ENCODE measurements at places on chromosomes 2 and 18.

GRCh38 chr18:22650247-22650646 is 232.5 kb upstream of the CTAGE1 start:
- DNase-seq, result no peak

DNA sequence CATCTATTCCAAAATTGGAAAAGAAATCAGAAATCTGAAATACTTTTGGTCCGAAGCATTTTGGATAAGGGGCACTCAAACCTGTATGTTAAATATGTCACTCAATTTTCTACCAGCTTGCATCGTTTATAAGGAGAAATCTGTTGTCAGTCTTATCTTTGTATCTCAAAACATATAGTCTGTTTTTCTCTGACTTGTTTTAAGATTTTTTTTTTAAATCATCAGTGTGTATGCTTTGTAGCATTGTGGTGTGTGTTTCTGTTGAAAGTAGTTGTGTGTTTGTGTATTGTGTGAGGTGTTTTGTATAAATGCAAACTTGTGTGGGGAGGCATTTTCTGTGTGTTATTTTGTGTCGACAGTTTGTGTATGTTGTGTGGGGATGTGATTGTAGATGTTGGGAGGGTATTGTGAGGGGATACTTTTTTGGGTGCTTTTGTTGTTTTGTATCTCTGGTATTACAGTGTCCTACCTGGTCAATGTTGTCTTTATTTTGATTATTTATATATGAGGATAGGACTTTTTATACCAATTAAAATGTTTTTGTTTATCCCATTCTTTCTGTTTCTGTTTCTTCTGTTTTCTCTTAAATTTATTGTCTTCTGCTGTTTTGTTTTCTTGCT is 30.9 kb downstream of the SMCHD1 start:
- no peak for DNase-seq

GRCh38 chr18:58288921-58289797 is 245.1 kb downstream of the NEDD4L start:
- peak; percentile 80 for DNase-seq

GRCh38 chr18:45463451-45463850 is 151.8 kb upstream of the SLC14A2 start:
- no peak for DNase-seq

- DNase-seq, result no peak
Measured at GRCh38 chr18:7079231-7079630, 38.4 kb downstream of the LAMA1 start.

GRCh38 chr2:199602896-199603717 is 145.4 kb upstream of the SATB2 start:
- DNase-seq, result no peak

- no peak for DNase-seq
Measured at GRCh38 chr2:236164925-236165841, 3.0 kb downstream of the GBX2 start.

GRCh38 chr2:11329776-11330175 is 14.7 kb downstream of the ROCK2 start:
- DNase-seq, result peak; percentile 52

DNA sequence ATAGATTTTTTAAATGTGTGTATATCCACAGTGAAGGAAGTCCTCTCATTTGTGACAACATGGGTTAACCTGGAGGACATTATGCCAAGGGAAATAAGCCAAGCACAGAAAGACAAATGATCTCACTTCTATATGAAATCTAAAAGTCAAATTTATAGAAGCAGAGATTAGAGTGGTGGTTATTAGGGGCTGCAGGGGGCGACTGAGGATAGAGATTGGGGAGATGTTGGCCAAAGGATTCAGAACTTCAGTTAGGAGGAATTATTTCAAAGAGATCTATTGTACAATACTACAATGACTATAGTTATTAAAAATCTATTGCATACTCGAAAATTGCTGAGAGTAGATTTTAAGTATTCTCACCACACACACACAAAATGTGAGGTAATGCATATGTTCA is 252.4 kb upstream of the SLC39A10 start:
- no peak for DNase-seq

DNA sequence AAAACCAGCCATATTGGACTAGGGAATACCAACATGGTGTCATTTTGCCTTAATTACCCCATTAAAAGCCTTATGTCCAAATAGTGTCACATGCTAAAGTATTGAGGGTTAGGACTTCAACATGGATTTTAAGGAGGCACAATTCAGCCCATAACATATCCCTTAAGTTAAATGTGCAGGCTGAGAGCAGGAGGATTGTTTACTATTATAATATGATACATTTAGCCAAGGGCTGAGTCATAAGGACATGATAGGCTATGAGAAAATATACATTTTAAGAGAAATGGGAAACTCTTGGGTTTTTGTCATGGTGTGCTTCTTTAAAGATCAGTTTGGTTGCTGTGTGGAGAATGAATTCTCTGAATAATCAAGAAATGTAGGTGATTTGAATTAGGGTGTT is 136.8 kb downstream of the RDH14 start:
- no peak for DNase-seq

- DNase-seq, result peak; percentile 44
Measured at GRCh38 chr2:219073413-219074129, 12.8 kb upstream of the IHH start.

DNA sequence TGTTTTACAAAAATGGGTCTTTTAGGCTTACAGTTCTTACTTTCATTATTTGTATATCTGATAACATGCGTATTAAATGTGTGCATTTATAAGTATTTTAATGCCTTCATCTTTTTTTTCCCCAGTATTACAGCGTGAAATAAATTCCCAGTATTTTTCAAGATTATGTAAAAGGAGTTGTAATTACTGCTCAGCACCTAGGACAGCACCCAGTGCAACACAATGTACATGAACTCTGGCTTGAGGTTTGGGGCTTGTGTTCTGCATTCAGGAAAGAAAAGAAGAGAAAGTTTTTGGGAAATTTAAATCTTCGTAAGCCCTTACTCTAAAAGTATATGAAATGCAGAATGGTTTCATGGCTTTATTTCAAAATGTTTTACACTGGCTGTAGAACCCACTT is 16.7 kb downstream of the ZNF638 start:
- peak; percentile 40 for DNase-seq

DNA sequence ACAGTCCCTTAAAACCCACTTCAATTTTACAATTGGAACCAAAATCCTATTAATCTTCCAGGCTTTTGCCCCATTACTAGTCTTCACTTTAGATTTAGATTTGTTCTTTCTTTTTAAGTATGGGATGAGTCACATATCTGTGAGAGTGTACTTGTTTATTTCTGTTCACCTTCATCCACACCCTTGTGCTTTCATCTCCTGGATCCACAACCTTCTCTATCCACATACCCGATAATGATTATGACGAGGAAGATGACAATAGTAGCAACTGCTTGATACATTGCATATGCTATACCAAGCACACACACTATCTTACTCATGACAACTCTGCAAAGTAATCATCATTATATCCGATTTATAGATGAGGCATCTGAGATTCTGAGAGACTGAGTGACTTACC is 297.3 kb downstream of the PLCL1 start:
- no peak for DNase-seq

- DNase-seq, result peak; percentile 69
Measured at GRCh38 chr2:168246483-168247340, 683 bp downstream of the STK39 start.

- DNase-seq, result no peak
Measured at GRCh38 chr2:217955881-217956493, 46.8 kb downstream of the TNS1 start.

DNA sequence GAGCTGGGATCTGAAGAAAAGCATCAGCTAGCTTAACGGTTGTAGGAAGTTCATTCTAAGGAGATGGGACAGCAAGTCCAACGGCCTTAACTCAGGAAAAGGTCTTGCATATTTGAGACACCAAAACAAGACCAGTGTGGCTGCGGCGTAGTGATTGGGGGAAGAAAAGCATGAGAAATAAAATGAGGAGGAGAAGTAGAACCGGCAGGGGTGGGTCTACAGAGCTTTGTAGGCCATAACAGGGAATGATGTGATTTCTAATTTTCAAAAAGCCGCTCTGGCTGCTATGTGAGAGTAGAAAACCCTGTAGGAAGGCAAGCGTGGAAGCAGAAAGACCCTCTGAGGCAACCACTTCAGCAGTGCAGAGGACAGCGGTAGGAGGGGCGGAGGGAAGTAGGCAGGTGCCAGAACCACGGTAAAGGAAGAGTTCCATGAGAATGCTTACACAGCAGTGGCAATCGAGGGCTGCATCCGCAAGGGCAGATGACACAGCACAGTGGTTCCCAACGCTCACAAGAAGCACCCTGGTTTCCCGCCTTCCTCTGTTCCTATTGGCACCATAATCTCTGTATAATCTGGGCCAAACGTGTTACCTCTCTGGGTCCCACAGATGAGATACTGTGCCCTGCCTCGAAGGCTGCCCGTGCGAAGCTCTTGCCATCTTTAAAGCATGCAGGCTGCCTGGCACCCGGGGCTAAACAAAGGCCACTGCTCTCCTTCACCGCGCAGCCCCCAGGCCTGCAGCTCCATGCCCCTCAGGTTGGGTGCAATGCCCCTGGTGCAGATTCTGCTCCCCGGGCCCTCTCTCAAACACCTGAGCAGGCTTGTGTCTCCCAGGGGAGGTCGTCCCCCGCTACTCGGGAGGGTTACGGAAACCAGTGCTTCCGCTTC is 795 bp downstream of the ANKRD39 start:
- no peak for DNase-seq

DNA sequence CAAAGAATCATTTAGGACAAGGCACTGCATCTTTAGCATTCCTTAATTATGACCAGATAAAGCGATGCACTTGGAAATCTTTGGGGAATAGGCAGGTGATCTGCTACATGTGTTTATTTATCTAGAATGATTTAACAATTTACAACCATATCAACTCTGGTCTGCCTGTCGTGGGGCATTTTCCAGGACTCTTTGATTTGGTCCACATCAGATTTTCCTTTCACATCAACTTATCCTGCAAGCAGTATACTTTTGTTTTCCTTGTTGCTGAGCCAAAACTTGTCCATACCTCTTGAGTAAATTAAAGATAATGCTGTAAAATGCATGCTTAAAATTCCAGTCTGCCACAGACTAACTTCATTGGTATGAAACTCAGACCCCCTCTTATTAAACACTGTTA is 312.4 kb upstream of the TCF4 start:
- DNase-seq, result peak; percentile 91

DNA sequence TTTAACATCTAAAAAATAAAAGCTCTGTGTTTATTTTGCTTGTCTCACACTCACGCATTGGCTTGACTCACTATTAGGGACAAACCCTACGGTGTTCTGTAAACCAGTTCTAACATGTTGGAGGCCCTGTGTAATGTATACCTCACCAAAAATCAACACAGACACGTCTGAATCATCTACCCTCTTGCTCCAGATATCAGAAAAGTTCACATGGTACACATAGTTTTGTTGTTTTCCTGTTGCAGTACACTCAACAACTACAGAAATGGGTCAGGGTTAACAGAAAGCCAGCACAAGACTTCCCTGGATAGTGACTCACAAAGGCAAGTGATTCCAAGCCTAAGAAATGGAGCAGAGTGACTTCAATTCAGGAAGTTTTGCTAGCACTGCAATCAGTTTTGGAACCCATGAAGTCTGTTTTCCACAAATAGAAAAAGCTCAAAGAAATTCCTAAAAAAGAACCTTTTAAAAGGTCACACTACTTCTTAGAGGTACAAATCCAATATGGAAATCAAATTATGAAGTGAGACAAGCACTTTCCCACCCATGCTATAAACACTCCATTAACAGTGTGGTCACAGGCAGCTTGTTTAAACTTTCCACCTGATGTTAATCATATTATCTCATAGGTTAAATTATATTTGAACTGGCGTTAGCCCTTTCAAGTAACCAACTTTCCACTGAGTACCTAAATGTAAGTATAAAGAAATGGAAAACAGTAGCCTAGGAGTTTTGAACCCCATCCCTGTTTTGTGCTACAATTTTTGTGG is 87.4 kb downstream of the GAREM1 start:
- DNase-seq, result peak; percentile 94

GRCh38 chr2:228542277-228542676 is 360.8 kb upstream of the SPHKAP start:
- no peak for DNase-seq

DNA sequence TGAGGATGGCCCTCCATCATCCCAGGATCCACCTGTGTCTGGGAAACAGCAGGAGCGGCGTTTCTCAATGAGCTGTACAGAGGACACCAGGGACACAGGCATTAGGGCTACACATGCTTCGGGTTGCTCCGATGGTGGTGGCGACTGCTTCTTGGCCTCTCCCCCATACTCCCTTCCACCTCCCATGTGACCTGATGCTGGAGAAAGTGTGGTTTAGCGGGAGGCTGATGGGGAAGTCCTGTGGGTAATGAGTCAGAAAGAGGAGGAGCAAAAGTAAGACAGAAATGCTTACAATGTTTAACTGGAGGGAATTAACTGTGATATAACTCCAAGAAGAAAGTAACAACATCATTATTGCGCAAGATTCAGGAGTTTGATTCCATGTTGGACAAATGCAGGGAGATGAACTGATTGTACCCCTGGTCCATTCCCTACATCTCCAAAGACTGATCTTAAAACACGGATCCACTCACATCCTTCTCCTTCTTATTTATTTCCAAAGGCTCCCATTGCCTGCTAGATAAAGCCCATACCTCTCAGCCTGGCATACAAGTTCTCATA is 186.6 kb downstream of the NRP2 start:
- peak; percentile 38 for DNase-seq

DNA sequence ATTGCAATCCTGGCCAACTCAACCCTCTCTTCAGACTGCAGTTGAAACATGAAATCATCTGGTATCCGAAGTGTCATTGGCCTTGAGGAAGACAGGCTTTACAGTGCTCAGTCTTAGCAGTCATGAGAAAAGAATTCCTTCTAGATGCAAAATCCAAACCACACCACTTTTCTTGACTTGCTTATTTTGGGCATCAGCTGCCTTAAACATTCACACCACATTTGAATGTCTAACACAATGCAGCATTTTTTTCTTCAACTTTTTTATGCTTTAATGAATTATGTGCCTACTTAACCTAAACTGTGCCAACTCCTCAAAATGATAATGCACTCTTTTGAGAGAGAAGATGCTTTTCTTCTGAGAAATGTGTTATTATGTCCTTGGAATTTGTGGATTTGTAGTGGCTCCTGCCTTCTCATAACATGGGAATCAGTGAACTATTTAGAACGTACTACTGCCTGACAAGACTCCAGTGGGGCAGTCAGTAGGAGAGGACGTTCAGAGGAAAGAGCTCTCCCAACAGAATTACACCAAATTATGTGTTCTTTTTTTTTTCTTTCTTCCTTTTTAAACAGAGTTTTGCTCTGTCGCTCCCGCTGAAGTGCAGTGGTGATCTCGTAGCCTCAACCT is 3.2 kb upstream of the FAM98A start:
- peak; percentile 79 for DNase-seq

GRCh38 chr18:55128437-55128836 is 169.2 kb upstream of the CCDC68 start:
- DNase-seq, result no peak

All from fibroblast of lung (primary cell).